RWPE2 (cell line): ENCODE measurements at places on chromosomes 3 and 15.
A peak's percentile ranks its signal among the peaks of the same experiment; 100 is the strongest.

GRCh38 chr3:1439395-1439794 lies 346.6 kb downstream of the CNTN6 start:
- DNase-seq, result no peak

DNA sequence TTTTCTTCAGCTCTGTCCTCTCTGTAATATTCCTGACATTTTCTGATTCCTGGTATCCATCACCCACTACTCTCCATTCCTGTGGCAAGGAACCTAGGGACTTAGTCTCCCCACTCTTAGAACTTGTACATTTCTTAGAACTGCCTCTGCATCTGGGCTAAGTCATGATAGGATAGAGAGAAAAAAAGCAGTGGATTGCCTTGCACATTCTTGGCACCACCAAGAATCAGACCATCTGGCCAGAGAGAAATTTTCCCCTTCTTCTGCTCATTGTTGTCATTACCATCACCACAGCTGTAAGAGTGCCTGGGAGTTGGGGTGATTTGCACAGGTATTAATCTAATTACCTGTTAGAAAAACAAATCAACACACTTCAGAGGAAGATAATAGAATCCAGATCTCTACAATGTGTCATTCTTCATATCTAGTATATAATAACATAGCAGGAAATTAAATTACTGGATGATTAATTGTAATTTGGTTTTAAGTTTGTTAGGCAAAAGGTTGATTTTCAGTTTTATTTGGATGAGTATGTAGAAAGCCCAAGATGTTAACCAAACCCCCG lies 264.8 kb upstream of the ZPLD1 start:
- DNase-seq, result no peak

- DNase-seq, result peak; percentile 64
These were observed 38.6 kb downstream of the ACSBG1 start for GRCh38 chr15:78195735-78196201.

DNA sequence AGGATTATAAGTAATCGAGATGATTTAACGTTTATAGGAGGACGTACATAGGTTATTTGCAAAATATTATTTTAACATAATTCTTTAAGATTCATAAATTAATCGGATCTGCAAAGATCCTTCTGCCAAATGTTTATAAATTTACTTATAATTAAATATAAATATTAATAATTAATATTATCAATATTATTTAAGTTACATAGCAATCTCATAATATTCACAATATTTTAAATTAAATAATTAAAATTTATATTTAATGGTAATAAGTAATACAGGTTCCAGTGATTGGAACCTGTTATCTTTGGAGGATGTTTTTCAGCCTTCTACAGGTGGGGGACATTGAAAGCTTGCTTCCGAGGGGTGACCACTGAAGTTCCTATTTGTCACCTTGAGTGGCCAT lies 16.1 kb downstream of the WDR53 start:
- DNase-seq, result no peak

GRCh38 chr3:152550284-152550683 lies 281.6 kb downstream of the MBNL1 start:
- no peak for DNase-seq

- DNase-seq, result no peak
These were observed 9.7 kb upstream of the FBLN2 start for GRCh38 chr3:13539292-13539638.

- no peak for DNase-seq
These were observed 226.9 kb downstream of the CACNA2D3 start for GRCh38 chr3:54349231-54349652.

DNA sequence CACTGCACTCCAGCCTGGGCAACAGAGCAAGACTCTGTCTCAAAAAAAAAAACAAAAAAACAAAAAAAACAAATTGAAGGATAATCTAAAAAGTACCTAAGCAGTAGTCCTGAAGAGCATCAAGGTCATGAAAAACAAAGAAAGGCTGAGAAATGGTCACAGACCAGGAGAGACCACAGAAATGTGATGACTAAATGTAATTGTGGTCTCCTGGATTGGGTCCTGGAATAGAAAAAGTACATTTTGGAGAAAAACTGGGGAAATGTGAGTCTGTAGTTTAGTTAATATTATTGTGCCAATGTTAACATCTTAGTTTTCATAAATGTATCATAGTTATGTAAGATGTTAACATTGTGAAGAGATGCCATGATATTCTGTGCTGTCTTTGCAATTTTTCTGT lies 267.5 kb upstream of the NR2E3 start:
- no peak for DNase-seq

DNA sequence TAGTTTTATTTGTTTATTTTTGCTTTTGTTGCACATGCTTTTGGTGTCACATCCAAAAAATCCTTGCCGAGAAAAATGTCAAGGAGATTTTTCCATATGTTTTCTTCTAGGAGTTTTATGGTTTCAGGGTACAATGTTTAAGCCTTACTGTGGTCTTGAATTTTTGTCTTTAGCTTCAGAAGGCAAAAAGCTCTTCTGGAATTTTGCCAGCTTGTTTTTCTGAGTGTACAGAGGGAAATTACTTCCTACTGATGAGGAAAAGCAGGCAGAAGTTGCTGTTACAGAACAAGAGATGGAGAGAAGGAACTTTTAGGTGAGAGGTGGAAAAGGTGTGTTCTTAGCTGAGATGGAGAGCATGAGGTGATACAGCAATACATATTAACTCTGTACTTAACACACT lies 59.6 kb downstream of the UBE2E2 start:
- no peak for DNase-seq

GRCh38 chr3:76372497-76372896 lies 587.1 kb upstream of the ZNF717 start:
- no peak for DNase-seq

DNA sequence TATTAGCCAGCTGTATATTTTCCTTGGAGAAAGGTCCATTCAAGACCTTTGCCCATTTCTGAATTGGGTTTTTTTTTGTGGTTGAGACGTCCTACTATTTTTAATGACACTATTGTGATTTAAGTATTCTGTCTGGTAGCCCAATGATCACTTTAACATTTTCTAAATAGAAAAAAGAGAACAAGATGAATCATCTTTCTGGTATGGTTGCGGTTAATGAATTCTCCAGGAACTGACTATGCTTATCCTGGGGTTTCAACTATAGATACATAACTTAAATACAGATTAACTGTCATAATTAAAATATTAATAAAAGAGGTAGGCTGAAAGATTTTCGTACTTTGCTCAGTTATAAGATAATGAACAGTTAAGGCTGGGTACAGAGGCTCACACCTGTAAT lies 51.9 kb downstream of the PBRM1 start:
- no peak for DNase-seq

DNA sequence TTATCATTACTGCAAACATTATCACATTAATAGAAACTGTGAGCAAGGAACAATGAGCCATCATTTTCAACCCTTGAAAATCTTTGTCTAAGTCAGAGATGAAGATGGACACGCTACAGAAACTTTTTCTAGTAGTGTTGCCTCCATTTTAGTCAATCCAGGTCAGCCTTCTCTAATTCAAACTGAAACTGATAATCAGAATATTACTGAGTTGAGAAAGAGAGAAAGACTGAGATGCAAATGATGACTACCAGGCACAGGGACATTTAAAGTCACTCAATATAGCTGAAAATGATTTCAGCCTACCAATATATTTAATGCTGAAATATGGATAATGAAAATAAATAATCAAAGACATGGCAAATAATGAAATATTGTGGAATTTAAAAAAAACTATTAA lies 261.4 kb downstream of the GBE1 start:
- no peak for DNase-seq

- no peak for DNase-seq
These were observed 464.1 kb upstream of the RARB start for GRCh38 chr3:24963762-24964625.

- DNase-seq, result no peak
These were observed 57.4 kb upstream of the STXBP5L start for GRCh38 chr3:120850381-120851295.

DNA sequence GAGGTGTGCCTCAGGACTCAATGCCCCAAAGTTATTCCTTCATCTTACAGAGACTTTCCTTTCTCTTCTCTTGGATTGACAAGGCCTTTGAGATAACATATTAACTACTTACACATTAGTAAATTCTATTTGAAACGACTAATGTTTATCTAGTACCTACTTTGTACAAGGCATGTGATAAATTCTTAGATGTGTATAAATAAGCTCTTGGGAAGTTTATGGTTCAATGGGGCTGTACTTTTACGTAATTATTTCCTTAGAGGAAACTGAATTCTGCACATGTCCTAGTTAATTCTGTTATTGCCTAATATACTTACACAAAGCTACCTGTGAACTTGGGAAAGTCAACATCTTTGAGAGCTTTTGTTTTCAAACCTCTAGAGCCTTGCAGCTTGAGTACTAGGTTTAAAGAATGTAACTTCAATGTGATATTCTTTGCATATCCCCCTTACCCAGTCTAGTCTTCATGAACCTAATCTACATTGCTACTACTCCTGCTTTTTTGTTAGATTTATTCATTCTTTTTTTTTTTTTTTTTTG lies 58.5 kb upstream of the RAP2B start:
- no peak for DNase-seq

- DNase-seq, result no peak
These were observed 1.9 kb downstream of the TBC1D2B start for GRCh38 chr15:78075490-78076230.

- no peak for DNase-seq
These were observed 1.8 kb downstream of the ATP13A4 start for GRCh38 chr3:193552923-193553322.

GRCh38 chr15:35499723-35500122 lies 46.2 kb downstream of the DPH6 start:
- no peak for DNase-seq
